B cell (primary cell): ENCODE measurements at places on chromosomes 7 and 10. TPM values are rescaled to one million over a fixed set of nuclear protein-coding genes. Genes with fewer than 3 reads are reported as not detected.
A peak's percentile ranks its signal among the peaks of the same experiment; 100 is the strongest.

DNA sequence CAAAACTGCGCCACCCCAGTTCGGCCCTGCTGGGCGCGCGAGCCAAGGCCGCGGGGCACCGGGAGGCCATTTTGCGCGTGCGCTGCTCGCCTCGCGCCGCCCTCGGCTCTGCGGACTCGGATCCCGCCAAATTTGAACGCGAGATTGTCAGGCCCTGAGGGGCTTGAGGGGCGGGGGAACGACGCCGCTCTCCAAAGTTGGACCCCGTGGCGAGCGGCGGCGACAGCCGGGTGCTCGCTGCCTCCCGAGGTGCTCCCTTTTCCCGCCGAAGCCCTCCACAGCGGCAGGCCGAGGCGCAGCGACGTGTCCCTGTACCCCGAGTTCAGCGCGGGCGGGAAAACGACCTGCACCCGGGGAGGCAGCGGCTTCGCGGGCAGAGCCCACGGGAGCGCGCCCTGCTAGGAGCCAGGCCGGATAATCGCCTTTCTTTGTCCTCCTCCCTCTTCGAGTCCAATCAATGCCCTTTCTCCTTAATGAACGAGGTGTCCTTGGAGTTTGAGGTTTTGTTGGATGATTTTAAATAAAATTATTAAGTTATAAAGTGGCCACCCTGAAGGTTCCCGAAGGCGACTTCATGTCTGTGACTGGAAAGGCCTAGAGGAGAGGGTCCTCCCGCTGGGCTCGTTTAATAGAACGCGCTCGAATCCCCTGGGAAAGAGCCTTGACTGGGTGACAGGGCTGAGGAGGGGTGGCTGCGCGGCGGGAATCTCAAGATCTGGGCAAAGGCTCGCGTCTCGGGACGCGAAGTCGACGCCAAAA, 10.7 kb upstream of the SPAG6 start:
- peak; percentile 59 for DNase-seq

GRCh38 chr10:14925268-14925667, 28.6 kb downstream of the DCLRE1C start:
- DNase-seq, result no peak

GRCh38 chr10:99623919-99624318, 3.7 kb upstream of the SLC25A28 start:
- DNase-seq, result no peak

GRCh38 chr10:117320050-117320665, 55.1 kb downstream of the PDZD8 start:
- peak; percentile 21 for DNase-seq

DNA sequence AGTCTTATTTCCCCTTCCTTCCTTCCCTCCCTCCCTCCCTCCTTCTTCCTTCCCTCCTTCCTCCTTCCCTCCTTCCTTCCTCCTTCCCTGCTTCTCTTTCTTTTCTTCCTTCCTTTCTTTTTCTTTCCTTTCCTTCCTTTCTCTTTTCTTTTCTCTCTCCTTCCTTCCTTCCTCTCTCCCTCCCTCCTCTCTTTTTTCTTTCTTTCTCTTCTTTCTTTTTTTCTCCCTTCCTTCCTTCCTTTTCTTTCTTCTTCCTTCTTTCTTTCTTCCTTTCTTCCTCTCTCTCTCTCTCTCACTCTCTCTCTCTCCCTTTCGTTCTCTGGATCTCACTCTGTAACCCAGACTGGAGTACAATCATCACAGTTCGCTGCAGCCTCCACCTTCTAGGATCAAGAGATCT, 6.2 kb downstream of the TMEM130 start:
- no peak for DNase-seq

FAM221A gene
- polyA plus RNA-seq, result 9.1 and 11.3 TPM in 2 replicates

FEZF1 gene
- not detected in 2 replicates for polyA plus RNA-seq

CCL24 gene
- polyA plus RNA-seq, result not detected in 2 replicates

CASTOR2 gene
- polyA plus RNA-seq, result 0.81 and 1.8 TPM in 2 replicates

DNA sequence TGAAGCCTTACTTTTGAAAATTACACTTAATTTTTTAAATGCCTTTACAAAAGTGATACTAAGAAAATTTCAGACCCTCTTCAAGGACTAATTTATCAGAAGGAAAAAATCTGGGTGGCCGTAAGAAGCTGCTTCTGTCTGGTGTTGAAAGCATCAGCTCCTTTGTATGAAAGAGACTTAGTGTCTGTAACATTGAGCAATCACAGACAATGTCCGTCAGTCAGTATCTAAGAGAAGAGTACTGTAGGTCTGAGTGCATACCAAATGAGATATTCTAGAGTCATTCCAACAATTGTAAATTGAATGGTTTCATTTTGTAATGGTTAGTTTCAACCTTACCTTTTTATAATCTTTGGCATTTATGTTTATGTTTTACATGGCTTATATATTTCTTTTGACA, 11.1 kb upstream of the MDFIC start:
- DNase-seq, result no peak

CALML5 gene
- not detected in 2 replicates for polyA plus RNA-seq

GRCh38 chr7:2373124-2373556, 18.5 kb downstream of the EIF3B start:
- DNase-seq, result no peak

DNA sequence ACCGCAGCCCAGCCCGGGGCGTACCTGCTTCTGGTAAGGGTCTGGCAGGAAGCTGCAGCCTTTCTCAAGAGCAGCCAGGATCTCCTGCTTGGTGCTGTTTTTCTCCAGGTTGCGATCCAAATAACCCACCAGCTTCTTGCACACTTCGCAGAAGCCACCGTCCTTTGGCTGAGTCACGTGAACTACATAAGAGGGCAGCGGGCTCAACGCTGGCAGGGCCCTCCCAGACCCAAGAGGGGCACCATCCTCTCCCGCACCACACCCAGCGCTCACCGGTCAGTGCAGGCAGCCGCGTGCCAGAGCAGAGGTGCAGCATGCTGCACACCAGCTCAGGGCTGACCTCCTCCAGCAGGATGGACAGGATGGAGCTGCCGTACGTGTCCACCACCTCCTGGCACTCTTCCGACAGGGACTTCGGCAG, 31.6 kb downstream of the PSAP start:
- no peak for DNase-seq

GRCh38 chr7:55188590-55189138, 169.8 kb downstream of the EGFR start:
- no peak for DNase-seq

DNA sequence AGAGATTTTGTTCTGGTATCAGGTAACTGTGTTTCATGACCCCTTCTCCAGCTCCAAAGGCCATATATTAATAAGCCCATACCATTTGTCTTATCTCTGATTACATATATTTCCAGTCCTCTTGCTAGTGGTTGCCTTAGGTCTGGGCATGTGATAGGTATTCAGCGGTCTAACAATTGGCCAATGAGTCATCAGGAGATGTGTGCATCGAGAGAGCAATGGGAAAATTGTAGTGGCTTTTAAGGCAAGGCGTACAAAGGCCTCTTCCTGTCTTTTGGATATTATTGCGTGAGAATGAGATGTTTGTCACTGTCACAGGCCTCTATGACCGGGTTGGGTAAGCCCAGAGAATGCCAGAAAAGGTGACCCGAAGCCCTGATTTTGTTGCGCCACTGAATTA, 38.6 kb upstream of the SFRP5 start:
- no peak for DNase-seq

- DNase-seq, result no peak
Observed at GRCh38 chr10:70617798-70618568, 15.4 kb upstream of the PRF1 start.

DNA sequence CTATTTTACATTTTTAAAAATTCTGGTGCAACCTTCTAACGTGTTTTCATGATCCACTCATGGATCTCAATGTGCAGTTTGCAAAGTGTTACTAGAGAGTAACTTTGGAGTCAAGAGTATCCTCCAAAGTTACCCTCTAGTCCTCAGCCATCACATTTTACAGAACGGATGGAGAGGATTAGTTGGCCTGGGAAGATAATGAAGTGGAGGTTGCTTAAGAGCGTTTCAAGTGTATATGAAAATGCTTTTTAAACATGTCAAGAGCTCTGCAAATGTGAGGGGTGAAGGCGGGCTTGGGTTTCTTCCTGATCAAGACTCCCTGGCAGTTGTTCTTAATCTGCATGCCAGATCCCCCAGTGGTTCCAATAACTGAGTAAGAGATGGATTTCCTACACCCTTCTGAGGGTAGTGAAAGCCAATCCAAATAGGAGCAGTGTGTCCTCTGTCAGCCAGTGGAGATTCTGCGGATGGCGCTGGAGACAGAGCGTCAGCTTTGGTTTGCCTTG, 299.4 kb upstream of the NPVF start:
- DNase-seq, result no peak

- DNase-seq, result no peak
Observed at GRCh38 chr7:127803626-127804025, 151.6 kb downstream of the SND1 start.

GRCh38 chr7:103859709-103860108, 129.7 kb downstream of the RELN start:
- no peak for DNase-seq

DNA sequence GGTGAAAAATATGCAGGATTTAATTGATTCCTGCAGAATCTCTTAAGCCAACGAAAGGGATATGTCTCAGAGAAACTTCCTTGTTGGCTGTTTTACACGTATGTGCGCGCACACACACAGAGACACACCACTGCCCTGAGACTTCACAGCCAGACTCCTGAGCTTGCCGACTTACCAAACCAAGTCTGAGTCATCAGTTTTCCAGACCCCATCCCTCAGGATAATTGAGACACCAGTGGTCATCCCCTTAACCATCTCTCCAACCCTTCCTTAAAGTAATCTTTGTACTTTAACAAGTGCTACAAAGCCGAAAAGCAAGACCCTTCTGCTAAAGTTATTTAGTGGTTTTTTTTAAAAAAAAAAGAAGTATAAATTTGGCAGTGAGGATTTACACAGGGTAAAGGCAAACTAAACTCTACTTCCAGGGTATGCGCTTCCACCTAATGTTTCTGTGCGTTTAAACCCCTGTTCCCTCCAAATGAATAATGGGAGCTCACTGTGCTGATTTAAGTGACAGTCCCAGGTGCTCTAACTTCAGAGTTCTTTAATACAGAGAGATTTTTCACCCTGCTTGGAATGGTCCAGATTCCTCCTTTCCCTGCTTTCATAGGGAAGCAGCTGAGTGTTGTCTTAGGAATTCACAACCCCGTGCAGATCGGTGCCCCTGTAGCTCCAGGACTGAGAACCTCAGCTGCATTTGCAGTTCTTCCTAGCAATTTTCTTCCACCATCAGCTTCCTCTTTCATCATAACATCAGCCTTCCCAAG, 198.5 kb downstream of the INHBA start:
- DNase-seq, result no peak

GRCh38 chr10:127046975-127047877, 142.0 kb downstream of the DOCK1 start:
- DNase-seq, result no peak

OPALIN gene
- polyA plus RNA-seq, result not detected in 2 replicates

DNA sequence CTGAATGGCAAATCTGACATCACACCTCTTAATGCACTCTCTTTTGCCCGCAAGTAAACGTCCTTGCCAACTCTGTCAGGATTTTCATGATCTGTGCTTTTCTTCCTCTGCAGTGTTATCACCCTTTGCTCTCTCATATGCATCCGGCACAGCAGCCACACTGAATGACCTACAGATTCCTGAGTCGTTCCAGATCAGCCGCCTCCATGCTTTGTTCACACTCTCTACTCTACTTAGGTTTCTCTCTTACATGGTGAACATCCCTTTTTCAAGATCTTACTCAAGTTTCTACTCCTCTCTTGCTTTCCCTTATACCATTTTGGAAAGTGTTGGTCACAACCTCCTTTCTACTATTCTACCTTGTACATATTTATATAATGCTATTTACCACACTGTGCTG, 127.7 kb upstream of the AOAH start:
- DNase-seq, result no peak

CFAP43 gene
- polyA plus RNA-seq, result not detected in 2 replicates

HECW1 gene
- not detected in 2 replicates for polyA plus RNA-seq

GRCh38 chr10:27285093-27285492, 44.5 kb upstream of the ACBD5 start:
- peak; percentile 8 for DNase-seq

TRIL gene
- not detected in 2 replicates for polyA plus RNA-seq

ADAMTS14 gene
- polyA plus RNA-seq, result not detected in 2 replicates

GRCh38 chr10:33073641-33074415, 115.8 kb upstream of the ITGB1 start:
- no peak for DNase-seq

EVX1 gene
- not detected in 2 replicates for polyA plus RNA-seq

DNA sequence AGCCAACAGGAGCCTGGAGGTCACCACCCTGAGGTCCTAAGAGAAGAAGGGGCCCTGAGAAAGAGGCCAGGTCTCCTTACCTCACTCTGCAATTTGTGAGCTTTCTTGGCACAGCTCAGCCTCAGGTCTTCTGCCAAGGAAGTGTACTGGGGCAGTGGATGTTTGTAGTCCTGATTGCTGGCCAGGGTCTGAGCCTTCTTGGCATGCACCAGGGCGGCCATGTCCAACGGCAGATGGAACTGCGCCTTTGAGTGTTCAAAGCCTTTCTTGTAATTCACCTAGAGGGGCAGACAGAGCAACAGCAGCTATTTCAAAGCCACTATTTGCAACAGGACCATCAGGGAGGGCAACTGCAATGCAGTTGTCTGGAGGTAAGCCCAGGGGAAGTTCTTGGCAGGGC, 51.7 kb downstream of the NRAP start:
- no peak for DNase-seq

- DNase-seq, result no peak
Observed at GRCh38 chr7:121083138-121083789, 94.8 kb downstream of the CPED1 start.

DNA sequence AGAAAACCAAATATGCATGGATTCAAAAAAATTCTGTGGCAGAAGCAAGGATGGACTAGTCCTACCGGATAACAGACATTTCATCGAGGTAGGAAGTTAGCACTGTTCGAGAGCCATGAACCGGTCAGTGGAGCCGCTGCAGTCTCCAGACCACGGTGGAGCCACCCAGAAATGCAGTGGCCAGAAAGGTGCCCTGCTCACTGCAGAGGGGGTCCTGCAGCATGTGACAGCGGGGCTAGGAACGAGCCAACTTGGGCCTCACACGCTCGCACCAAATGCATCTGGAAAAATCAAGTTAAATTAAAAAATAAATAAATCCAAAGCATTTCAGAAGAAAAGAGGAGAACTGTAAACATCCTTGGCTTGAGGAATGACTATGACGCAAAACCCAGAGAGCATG, 13.1 kb upstream of the CFAP46 start:
- DNase-seq, result no peak

NUTM2E gene
- polyA plus RNA-seq, result 0.79 TPM in 1 of 2 replicates, not detected in the other

- DNase-seq, result no peak
Observed at GRCh38 chr10:120517196-120517595, 60.2 kb downstream of the PLPP4 start.

DNA sequence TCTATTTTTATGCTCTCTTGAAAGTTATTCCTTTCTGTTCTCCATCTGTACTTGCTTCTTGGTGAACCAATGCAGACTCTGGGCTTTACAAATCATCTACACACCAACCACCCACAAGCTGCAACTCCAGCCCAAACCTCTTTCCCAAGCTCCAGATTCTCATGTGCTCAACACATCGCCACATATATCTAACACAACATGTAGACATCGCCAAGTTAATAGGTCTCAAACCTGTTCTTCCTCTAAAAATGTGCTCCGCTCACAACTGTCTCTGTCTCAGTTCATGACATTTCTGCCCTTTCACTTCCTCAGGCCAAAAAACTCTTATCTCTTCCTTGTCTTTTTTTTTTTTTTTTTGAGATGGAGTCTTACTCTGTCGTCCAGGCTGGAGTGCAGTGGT, 95.7 kb upstream of the EEPD1 start:
- peak; percentile 7 for DNase-seq

- DNase-seq, result no peak
Observed at GRCh38 chr10:79452174-79452611, 6.8 kb upstream of the ZCCHC24 start.
